Activated effector memory CD4-positive, alpha-beta T cell treated with anti-CD3 and anti-CD28 coated beads, Interleukin-2, amount 50 U/mL, for 16 hours (primary cell): ENCODE measurements at places on chromosomes 1 and 21.

DNA sequence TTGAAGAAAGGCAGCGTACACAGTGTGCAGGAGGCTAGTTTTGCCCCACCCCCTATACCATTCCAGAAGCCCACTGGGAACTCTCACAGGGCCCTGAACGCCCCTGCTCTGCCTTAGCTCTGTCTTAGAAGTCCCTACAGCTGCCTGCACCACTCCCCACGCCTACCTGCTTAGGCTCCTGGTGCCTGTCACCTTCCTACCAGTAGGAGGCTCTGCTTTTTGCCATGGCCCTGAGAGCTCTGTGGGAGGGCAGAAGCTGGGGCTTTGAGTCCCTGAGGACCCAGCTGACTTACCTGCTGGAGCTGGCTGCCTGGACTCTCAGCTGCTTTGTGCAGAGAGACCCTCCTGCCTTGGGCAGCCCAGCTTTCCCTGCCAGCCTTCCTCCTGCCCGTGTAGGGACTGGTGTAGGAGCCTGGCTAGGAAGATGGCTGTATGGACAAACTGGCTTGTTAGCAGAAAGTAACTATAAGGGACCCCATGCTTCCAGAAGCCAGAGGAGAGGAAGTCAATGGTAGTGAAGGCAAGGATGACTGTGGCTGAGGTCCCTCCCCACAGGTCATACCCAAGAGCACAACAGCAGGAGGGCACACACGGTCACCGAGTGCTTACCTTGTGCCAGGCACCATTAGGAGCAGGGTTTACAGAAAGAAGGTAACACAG is 9.8 kb upstream of the CELSR2 start:
- no peak for DNase-seq

DNA sequence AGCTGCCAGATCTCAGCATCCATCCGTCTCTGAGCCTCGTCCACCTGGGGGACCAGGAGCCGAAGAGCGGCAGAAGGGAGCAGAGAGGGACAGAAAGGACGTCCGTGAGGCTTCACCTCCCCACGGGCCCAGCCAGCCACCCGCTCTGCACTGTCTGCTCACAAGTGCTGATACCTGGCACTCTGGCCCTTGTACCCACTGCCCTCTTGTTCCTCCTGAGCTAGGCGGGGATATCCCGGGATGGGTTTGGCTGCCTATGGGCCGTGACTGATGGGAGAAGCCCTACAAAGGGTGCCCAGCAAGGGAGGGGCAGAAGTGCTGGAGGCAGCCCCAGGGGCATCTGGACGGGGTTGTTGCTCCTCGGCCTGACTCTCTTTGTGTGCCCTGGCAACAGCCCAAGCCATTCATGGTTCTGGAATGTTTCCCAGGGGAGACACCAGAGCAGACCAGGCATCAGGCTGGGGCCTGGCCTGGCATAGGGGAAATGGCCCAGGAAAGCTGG is 57.6 kb downstream of the LDLRAD2 start:
- DNase-seq = no peak

DNA sequence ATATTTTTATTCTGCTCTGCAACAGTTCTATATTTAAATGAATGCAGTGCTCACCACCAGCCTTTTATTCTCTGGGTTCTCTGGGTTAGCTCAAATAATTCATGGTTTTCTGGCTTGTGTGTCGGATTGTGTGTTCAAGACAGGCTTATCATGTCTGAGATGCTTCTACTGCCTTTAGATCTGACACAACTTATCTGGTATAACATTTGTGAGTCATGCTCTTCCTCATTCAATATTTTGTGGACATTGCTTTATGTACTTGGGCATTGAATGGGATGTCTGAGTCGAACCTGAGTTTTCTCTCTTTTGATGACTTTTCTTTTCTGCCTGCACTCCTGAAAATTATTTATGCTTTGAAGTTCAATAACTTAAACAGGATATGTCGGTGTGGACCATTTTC is 17.6 kb upstream of the PKP1 start:
- DNase-seq = no peak

GRCh38 chr1:59577774-59578173 is 237.0 kb upstream of the HOOK1 start:
- DNase-seq = no peak

- DNase-seq = no peak
Measured at GRCh38 chr21:21508859-21509258, 510.6 kb downstream of the NCAM2 start.

GRCh38 chr1:205449750-205450443 is 5.9 kb downstream of the BLACAT1 start:
- peak; percentile 70 for DNase-seq

DNA sequence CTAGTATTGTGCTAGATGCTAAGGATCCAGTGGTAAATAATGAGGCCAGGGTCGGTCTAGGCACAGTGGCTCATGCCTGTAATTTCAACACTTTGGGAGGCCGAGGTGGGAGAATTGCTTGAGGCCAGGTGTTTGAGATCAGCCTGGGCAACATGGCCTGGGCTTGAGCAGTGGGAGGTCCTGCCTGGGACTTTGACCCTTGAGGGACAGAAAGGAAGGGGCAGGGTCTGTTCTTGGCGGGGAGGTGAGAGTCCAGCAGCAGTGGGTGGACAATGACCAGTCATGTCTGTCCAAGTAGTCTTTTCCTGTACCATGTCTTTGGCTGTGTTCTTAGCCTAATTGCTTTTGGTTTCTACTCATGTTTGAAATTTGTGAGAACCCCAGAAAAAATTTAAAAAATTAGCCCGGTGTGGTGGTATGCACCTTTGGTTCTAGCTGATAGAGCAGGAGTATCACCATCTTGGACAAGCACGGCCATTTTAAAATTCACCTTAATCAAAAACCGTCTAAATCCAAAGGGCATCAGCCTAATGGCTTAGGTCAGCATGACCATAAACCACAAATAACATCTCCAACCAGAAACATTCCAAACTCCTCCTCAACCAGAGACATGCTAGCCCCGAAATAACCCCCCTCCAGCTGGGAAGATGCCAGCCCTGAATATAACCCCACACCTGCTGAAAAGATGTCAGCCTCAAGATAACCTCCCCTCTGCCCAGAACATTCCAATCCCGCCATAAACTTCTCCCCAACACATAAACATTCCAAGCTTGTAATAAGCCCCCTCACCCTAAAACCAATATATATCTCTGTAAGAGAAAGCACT is 6.8 kb upstream of the AK2 start:
- DNase-seq = no peak

GRCh38 chr1:185561629-185562028 is 172.6 kb upstream of the HMCN1 start:
- no peak for DNase-seq

DNA sequence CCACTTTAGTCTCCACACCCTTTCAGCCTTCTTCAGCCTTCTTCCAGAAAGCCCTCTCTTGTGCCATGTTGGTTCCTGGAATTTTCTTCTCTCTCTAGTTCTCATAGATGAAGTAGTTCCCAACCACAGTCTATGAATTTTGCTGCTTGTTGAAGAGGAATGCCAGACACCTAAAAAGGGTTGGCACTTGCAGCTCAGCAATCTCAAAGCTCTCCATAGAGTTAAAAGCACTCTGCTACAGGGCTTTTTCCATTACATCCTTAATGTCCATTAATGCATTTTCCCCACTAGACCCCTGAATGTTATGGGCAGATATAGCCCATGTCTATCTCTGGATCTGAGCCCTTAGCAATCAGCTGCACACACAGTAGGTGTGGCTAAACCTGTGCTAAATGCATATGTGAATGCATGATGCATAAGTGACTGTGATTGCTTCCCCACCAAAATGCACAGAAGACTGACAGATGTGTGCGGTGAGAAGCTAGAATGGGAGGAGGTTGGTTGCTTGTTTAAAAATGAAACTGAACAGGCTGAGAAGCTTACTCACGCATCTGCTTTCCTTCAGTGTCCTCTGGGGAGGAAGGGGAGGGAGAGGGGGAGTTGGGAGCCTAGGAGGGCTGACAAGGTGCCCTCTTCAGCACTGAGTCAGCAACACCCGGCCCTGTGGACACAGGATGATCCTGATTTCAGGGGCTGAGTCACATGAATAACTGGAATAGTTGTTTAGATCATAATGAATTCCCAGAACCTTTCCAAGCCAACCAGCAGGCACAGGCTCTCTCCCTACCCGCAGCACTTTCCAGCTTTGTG is 146.1 kb upstream of the FGGY start:
- no peak for DNase-seq

DNA sequence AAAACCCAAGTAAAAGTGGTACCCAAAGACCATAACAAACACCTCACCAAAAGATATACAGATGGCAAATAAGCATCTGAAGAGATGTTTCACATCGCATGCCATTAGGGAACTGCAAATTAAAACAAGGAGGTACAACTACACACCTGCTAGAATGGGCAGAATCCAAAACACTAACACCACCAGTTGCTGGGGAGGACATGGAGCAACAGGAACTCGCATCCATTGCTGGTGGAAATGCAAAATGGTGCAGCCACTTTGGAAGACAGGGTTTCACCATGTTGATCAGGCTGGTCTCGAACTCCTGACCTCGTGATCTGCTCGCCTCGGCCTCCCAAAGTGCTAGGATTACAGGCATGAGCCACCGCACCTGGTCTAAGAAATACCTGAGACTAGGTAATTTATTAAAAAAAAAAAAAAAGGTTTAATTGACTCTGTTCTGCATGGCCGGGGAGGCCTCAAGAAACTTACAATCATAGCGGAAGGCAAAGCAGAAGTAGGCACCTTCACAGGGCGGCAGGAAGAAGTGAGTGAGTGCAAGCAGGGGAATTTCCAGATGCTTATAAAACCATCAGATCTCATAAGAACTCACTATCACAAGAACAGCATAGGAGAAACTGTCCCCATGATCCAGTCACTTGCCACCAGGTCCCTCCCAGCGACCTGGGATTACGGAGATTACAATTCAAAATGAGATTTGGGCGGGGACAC is 30.2 kb upstream of the PRSS38 start:
- no peak for DNase-seq

DNA sequence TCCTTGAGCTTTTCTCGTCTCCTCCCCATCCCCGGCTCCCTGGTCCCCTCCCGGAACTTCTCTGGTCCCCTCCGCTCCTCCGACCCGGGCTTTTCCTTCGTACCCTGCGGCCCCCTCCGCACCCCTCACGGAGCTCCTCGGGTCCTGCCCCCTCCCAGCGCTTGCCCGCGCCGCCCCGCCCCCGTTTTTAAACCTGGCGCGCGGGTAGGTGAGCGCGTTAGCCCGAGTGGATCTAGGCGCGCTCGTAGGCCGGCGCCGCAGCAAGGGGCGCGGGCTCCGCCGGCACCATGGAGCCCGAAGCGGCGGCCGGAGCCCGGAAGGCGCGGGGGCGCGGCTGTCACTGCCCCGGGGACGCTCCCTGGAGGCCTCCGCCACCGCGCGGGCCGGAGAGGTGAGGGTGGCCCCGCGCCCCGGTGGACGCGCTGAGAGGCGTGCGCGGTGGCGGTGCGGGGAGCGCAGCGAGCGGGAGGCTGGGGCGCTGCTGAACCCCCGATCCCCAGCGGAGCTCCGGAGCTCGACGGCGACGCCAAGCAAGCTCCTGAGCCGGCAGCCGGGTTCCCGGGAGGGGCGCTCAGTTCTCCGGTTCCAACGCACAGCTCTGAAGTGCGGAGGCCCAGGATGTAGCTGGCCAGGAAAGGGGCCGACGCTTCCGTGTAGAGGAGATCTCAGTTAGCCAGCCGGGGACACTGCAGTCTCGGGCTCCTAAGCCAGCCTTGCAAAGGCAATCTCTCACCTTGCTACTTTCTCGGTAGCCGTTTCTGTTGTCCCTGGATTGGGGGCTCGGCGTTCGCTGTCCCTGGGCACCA is at the start of gene RIPPLY3:
Gene RIPPLY3, plus strand, starts transcription at position 217 of the 806 bp plus-strand sequence. Its CDS starts 71 bp downstream, at position 288.
- DNase-seq = no peak

- DNase-seq = no peak
Measured at GRCh38 chr1:101004061-101004460, 21.5 kb downstream of the DPH5 start.

- DNase-seq = no peak
Measured at GRCh38 chr1:8352471-8352845, 34.5 kb downstream of the SLC45A1 start.

GRCh38 chr1:171643156-171643555 is 9.3 kb downstream of the MYOC start:
- DNase-seq = no peak

- no peak for DNase-seq
Measured at GRCh38 chr21:18832950-18833349, 429.4 kb upstream of the TMPRSS15 start.

DNA sequence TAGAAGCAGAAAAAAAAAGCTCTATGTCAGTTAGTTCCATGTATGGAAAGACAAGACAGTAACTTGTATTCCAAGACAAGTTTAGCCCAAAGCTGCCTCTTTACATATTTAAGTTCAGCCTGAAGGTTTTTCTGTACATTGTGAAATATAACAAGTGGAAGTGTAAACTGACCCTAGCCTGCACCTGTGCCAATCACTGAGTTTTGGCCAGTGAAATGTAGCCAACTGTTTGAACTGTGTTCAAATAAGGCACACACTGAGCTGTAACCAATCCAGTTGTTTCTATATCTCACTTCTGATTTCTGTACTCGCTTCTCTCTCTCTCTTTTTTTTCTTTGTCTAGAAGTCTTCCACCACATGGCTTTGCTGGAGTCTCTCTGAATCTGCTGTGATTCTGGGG is 1227.1 kb downstream of the NCAM2 start:
- no peak for DNase-seq

- no peak for DNase-seq
Measured at GRCh38 chr1:223345720-223346119, 18.3 kb downstream of the SUSD4 start.

DNA sequence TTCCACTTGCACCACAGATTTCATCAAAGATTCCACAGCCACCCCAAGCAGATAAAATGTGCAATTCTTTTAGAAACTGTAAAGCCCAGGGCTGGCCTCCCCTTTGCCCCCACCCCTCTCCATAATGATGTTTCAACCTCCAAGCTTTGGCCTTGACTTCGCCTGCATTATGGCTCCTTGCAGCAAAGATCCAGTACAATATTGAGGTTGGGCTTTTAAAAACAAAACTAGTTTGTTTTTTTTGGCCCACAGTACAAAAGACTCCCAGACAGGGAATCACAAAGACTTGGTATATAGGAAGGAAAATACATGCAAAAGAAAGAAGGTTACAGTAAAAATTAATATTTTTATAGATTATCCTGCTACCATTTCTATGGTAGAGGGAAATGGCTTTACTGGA is 356.5 kb upstream of the PTBP2 start:
- DNase-seq = no peak

GRCh38 chr1:185464777-185465176 is 147.7 kb upstream of the IVNS1ABP start:
- DNase-seq = no peak
